Nucleus accumbens (tissue), 56 donors: ENCODE measurements at places on chromosomes 16 and 17.

- no peak for DNase-seq
Measured at GRCh38 chr17:71110326-71110725, 941.0 kb downstream of the KCNJ2 start.

- DNase-seq, result no peak
Measured at GRCh38 chr16:49592546-49593423, 219.2 kb downstream of the C16orf78 start.

GRCh38 chr17:81551458-81552243, 502 bp downstream of the FAAP100 start:
- peak; percentile 43 for DNase-seq

- DNase-seq, result no peak
Measured at GRCh38 chr17:55527540-55528118, 16.4 kb upstream of the SMIM36 start.

GRCh38 chr17:36942631-36943125, 5.4 kb downstream of the LHX1 start:
- no peak for DNase-seq

DNA sequence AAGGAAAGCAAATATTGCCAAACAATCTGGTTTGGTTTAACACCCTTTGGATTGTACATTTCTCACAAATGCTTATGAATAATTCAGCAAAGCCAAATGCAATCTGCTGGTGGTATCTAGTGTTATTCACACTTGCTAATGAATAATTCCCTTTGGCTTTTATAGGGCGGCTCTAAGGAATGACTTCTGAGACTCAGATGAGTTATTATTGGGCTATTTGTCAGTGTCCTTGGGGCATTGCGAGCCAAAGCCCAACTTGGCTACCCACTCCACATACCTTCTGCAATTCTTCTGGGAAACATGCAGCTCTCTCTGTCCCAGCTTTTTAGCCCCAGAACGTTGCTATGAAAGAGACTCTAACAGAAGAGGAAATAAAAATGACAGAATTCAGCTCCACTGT, 41.1 kb downstream of the FTO start:
- DNase-seq, result no peak

GRCh38 chr17:64262198-64262999, 661 bp downstream of the TEX2 start:
- DNase-seq, result no peak

DNA sequence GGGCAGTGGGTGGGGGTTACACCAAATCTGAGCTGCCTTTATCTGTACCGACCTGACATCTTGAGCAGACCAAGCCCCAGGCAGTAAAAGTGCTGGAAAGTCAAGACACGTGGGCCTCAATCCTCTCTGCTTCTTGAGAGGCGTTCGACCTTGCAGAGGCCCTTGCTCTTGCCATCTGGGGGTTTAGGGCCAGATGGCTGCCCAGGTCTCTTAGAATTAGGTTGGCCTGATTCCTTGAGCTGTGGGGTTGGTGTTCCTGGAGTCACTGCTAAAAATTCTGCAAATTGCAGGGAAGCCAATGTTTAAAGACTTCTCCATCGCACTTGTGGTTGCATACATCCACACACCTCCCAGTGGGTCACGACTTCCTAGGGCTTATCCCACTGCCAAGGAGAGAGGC, 238.2 kb upstream of the ASIC2 start:
- no peak for DNase-seq

- DNase-seq, result no peak
Measured at GRCh38 chr17:27236717-27237315, 57.1 kb upstream of the WSB1 start.

DNA sequence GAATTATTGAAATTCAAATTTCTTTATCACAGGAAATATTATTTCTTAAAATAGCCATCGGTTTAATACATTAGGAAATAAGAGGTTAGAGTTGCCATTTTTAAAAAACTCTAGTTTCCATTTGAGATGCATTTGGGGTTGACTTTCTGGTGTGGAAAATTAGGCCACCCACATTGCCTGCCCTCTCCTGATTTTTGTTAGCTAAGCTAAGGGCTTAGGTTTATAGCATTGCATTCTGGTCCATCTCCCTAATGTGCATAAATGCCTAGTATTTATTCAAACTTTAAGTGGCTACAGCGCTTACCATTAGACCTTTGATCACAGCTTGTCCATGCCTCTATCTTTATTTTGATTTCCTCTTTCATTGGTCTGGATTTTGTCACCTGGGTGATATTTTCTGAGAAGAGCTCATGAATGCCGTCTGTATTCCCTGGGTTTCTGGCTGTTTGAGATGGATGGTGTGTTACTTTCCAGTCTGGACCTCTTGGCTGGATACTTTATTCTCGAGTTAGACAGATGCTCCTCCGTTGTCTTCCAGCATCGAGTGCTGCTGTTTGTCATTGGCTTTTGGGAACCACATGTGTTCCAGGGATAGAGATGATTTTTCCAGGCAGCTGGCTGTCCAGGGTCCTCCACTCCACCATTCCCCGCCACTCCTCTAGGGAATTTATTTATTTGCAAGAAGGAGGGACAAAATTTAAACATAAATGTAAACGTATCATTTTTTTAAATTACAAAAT, 120.3 kb downstream of the KATNIP start:
- DNase-seq, result no peak

DNA sequence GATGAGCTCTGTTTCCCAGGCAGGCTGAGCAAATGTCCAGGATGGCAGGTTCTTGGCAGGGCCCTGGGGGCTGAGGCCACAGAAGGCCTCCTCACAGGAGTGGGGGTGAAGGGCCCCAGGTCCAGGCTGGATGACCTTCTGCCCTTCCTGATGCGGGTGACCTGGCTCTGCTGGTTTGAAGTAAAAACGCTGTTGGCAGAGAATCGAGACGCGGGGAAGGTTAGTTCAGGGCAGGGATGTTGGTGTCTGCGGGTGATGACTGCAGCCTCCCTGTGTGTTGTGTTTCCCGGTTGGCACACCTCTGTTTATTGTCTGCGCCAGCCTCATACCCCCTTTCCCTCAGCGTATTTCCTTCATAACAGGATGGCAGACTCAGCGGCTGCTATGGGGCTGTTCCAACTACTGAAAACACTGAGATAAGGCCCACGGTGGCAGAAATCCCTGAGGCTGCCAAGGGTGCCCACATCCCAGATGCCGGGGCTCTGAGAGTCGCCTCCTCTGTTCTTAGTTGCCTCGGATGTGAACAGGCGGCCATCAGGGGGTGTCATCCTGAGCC, 104.6 kb downstream of the METRNL start:
- no peak for DNase-seq

DNA sequence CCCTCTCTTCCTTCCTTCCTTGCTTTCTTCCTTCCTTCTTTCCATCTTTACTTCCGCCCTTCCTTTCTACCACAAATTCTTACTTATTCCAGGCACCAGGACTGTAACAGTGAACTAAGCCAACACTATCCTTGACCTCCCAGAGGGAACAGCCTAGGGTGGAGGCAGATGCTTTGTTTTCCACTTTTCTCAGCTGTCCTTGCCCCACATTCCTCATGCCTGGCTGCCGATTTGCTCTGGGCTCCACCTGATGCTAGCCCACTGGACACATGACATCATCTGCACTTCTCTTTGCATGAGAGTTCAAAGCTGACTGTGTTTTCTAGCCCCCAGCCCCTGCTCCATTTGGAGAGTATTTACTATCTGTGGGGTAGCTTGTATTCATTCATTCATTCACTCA, 283.0 kb downstream of the MAF start:
- DNase-seq, result no peak

DNA sequence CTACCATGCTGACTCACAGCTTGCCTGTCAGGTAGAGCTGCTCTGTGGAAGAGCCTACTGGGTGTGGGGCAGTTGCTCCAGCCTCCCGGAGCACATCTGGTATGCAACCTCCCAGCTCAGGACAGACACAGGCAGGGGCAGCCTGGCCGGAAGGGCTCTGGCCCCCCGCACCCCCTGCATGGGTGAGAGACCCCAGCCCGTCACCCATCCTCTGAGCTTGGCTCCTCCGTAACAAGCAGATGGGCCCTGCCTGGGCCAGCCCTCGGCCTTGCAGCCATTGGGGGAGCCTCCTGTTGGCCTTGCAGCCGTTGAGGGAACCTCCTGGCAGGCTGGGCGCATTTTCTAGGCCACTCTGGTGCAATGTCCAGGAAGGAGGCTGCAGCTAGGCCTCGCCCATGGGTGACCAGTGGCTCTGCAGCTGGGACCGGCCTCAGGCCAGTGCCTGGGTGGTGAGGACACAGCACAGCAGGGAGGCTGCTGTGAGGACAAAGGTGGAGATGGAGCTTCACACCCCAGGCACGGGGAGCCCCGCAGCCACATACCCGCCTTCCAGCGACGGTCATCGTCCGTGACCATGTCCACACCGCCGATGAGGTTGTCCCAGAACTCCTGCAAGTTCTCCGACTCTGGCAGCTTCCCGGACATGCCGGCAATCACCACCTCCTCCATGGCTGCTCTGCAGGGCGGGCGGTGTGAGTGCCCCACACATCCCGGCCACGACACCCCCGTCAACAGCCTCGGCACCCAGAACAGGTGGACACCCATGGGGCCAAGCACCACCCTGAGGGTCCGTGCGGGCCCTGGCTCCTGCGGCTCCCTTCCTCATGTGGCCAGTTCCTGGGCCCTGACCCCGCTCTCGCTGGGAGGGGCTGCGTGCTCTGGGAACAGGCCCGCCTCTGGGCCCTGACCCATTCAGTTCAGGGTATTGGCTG, 2.0 kb downstream of the FASN start:
- DNase-seq, result no peak

- no peak for DNase-seq
Measured at GRCh38 chr17:14310605-14311004, 9.7 kb downstream of the HS3ST3B1 start.

GRCh38 chr16:58793366-58793765, 59.2 kb upstream of the GOT2 start:
- no peak for DNase-seq
